ENCODE measurements at places on chromosomes 13 and 19.

- DNase-seq = no peak
Observed at GRCh38 chr19:10378124-10378523, 2.2 kb downstream of the TYK2 start.

GRCh38 chr13:80463673-80464352 lies 122.9 kb upstream of the SPRY2 start:
- DNase-seq = no peak

- DNase-seq = peak; percentile 99
Observed at GRCh38 chr19:58097781-58098681, at the start of gene ZSCAN18. Gene ZSCAN18 (minus strand): TSS chr19:58098231. CDS start chr19:58090267, 7,964 bp downstream.

DNA sequence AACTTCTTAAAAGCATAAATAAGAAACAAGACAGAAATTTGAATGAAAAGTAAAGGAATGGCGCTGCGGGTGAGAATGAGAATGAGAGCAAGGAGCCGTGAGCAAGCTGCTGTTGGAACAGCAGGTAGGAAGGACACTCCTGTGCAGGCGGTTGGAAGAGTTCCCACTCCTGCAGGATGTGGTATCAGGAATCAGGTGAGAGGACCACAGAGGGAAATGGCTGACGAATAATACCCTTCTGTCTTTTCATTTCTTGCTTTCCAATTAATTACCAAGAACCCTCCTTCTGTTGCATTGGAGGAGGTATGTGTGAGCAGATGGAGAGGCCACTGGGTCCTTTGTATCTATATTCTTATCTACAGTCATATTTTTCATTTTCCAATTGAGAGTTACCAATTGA lies 1504.2 kb downstream of the EFNB2 start:
- no peak for DNase-seq

DNA sequence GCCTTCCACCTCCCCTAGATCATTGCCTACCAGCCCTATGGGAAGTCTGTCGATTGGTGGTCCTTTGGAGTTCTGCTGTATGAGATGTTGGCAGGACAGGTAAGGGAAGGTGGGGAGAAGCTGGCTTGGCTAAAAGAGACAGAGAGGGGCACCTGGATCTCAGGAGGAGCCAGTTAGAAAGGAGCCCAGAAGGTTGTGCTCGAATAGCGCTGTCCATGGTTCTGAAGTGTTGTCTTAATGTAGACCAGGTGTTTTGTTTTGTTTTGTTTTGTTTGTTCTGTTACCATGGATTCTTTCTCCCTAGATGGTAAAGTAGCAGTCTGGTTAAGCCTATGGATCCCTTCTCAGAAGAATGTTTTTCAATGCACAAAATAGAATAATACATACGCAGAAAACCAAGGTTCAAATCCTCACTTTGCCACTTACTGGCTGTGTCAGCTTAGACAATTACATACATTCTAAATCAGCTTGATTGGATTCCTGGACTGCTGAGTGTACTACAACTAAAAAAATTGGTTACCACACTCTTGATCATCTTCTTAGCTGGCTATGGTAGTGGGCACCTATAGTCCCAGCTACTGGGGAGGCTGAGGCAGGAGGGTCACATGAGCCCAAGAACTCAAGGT lies 5.9 kb upstream of the CACNG7 start:
- no peak for DNase-seq

DNA sequence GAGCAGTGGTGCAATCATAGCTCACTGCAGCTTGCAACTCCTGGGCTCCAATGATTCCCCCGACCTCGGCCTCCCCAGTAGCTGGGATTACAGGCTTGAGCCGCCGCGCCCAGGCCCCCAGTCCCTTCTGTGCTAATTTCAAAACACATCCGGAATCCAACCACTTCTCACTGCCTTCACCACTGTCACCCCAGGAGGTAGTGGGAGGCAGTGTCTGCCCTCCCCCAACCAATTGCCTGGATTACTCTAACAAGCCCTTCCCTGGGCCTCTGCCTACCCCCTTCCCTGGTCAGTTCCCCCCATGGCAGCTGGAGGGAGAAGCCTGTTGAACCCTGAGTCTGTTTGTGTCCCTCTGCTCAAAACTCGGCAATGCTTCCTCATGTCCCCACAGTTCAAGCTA lies 2.3 kb downstream of the PRAM1 start:
- DNase-seq = no peak

GRCh38 chr13:28442839-28443238 lies 52.1 kb downstream of the FLT1 start:
- no peak for DNase-seq

- DNase-seq = no peak
Observed at GRCh38 chr13:98458431-98458830, 118.5 kb downstream of the STK24 start.

DNA sequence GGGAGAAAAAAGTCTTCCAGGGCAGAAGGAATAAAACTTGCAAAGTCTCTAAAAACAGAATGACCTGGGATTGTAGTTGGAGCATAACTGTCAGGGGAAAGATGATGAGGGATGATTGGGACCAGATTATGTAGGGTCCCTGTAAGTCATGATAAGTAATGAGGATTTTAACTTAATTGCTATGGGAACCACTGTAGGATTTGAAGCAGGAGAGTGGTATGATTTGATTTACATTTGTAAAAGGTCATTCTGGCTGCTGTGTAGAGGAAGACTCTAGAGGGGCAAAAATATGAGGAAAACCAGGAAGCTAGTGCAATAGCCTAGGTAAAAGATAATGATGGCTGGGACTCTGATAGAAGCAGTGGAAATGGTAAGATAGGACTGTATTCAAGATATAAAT lies 900.2 kb downstream of the DIAPH3 start:
- DNase-seq = no peak

DNA sequence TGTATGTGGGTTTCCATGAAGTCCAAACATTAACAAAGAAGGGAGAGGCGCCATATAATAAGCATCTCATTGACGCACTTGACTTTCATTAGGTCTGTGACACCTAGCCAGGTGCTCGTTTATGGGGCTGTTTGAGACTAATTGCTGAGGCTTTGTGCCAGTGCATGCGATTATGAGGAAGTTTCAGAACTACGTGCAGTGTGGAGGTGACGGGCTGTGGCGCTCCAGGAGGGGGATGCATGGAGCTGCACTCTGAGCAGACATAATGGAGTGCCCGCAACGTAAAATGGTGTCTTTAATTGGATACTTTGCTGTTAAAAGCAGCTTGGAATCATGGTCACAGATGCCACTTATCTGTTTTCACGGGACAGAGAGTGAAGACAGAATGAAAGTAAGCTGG lies 223.2 kb downstream of the FGF9 start:
- no peak for DNase-seq

DNA sequence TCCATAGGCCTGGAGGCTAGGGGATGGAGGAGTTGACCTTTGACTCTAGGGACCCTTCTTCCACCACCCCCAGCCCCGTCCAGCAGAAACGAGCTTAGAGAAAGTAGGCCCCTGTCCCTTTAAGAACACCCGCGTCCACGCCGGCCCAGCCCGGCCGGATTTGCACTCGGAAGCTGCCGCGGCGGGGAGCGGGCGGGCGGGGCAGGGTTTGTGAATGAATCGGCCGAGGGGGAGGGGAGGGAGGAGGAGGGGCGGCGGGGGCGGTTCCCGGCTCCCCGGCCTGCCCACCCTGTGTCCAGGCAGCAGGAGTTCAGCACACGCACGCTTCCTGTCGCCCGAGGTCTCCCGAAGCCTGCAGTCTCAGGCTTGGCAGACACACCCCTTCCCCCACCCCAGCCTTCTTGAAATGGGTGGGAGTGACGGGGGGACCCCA lies 1.5 kb downstream of the UNC13A start:
- DNase-seq = no peak

- no peak for DNase-seq
Observed at GRCh38 chr19:8584965-8585893, 8.0 kb upstream of the MYO1F start.

- no peak for DNase-seq
Observed at GRCh38 chr19:39208175-39208795, 4.2 kb upstream of the SYCN start.

- DNase-seq = no peak
Observed at GRCh38 chr19:45056831-45057230, 18.0 kb downstream of the CLASRP start.

GRCh38 chr19:7699417-7700401 lies 2.2 kb downstream of the FCER2 start:
- DNase-seq = no peak

- DNase-seq = no peak
Observed at GRCh38 chr19:34067861-34068271, 104.4 kb upstream of the LSM14A start.

- DNase-seq = no peak
Observed at GRCh38 chr19:3684054-3684816, 16.0 kb downstream of the PIP5K1C start.

- no peak for DNase-seq
Observed at GRCh38 chr19:28322491-28322890, 890.5 kb downstream of the UQCRFS1 start.

DNA sequence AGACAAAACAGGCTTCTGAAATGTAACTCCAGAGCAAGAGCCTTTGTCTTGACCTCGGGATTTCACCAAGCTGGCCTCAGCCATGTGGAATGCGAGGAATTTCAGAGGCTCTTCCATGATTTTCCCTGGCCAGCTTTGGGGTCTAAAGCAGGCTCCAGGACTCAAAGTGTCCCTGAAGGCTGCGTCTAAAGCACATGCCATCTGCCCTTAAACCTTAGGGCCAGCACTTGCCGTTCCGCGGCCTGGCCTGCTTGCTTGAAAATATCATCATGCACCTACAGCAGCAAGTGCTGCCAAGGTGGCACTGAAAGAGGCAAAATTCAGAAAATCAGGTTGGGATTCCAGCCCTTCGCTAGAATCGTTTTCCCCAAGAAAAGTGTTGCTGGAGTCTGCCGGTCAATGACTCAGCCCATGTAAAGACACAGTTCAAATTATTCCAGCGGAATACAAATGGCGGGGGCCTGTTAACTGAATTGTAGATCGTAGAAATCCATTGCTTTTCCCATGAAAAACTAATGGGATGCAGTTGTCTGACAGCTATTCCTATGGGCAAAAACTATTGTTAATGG lies 105.7 kb upstream of the RAP2A start:
- DNase-seq = no peak

DNA sequence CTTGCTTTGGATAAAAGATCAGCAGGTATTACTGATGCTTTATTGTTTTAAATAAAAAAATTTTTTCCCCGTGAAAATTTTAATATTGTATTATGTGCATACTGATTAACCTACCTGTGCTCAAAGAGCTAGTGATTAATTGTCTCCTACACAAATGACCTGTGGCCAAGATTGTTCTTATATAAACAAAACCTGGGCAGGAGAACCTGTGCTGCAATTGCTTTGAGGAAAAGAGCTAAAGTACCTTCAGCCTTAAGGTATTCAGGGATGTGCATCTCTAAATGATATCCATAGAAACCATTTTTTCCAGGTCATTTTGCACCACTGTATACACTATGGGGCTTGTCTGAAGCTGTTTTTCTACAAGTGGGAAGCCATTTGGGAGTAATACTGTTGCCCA lies 1.2 kb downstream of the FRY start:
- DNase-seq = no peak

DNA sequence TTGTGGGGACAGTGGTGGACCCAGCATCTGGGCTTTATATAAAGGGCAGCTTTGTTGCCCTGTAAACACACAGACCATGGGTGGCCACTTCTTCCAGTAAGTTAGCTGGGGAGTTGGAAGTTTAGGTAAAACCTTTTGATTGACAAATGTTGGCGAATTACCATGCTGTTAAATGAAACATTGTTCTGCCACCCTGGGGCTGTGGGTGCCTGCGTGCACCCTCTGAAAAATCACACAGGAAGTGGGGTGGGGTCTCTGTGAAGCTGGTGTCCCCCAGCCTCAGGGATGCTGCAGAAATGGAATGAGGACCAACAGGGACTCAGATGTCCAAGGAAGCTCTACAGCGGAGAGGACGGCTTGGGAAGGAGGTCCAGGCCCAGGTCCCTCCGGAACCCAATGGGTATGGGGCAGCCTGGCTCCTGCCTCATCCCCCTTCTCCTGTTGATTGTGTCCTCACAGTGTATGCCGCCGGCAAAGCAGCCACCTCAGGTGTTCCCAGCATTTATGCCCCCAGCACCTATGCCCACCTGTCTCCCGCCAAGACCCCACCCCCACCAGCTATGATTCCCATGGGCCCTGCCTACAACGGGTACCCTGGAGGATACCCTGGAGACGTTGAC lies 2.8 kb upstream of the USF2 start:
- no peak for DNase-seq

- DNase-seq = no peak
Observed at GRCh38 chr13:74444161-74444571, 310.0 kb upstream of the KLF12 start.

DNA sequence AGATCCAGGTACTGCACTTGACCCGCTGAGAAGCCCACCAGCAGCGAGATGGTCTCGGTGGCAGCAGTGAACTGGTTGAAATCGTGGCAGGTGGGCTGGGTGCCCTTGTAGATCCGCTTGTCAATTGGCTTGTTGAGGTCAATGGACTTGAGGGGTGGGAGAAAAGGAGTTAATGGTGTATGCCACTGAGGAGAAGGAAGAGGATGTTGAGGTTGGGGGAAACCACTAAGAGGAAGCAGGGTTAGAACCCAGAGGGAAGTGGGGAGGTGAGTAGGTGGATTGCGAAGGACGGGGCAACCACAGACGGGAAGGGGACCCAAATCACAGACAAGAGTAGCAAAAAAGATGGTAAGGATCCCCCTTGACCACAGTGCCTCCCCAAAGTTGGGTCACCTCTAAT lies 1.7 kb downstream of the DMWD start:
- peak; percentile 57 for DNase-seq

DNA sequence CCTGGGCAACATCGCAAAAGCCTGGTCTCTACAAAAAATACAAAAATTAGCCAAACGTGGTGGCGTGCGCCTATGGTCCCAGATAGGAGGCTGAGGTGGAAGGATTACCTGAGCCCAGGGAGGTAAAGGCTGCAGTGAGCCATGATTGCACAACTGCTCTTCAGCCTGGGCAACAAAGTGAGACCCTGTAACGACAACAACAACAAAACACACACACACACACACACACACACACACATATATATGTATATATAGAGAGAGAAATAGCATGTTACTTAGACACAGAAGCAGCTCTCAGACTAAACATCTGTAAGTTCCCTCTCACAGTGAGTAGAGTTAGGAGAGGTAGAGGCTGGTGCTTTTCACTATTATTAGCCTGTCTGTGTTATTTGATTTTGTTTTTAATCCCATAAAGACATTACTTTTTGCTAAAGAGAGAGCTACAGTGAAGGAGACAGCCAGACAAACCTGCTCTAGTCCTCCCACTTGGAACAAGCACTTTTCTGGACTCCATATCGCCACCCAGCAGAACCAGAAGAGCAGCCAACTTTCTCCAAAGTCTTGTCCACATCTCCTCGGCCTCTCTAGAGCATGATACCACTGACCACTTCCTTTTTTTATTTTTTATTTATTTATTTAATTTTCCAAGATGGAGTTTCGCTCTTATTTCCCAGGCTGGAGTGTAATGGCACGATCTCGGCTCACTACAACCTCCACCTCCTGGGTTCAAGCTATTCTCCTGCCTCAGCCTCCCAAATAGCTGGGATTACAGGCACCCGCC lies 2.8 kb upstream of the LIN7B start:
- DNase-seq = no peak

GRCh38 chr13:44739539-44739938 lies 163.4 kb upstream of the TSC22D1 start:
- DNase-seq = no peak

All from CD4-positive, alpha-beta T cell treated with Interleukin-1 beta for 1 hour (primary cell).